ENCODE measurements at places on chromosomes 2 and 18.

DNA sequence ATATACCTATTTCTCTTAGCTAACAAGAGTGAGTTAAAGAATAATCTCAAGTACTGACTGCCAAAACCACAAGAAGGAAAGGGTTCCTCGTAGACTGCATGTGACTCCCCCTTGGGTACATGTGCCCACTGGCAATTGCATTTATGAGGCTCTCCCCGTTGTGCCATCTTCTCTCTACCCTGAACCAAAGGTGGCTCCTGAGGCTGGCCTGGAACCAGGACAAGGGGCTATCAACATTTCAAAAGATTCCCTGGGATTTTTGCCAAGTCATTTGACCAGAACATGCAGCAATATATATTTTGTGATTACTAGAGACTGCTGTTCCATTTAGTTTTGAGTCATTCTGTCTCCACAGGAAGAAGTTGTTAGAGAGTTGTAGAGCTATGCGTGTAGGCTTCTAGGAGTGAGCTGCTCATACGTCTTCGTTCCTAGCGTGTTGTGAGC lies 45.8 kb downstream of the LAMA3 start:
- DNase-seq = no peak

- DNase-seq = peak; percentile 50
Measured at GRCh38 chr2:36411962-36412444, 56.4 kb downstream of the CRIM1 start.

DNA sequence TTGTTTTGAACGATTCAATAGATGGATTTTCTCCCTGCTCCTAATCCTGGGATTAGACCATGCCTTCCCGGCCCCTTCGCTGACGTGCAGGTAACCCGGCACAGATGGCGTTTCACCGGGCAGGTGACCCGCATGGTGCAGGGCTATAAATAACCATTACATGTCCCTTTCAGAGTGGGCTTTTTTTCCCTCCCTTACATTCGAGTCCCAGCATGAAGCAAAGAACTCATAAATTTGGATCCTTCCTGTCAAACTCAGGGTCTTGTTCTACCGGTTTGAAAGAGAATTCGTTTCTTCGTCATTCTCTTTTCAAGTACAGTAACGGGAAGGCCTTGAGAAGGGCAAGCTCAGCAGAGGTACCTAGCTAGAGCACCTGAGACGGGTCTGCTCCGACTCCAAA lies 46.1 kb downstream of the EDAR start:
- no peak for DNase-seq

GRCh38 chr18:31990823-31991222 lies 27.8 kb upstream of the RNF125 start:
- no peak for DNase-seq

DNA sequence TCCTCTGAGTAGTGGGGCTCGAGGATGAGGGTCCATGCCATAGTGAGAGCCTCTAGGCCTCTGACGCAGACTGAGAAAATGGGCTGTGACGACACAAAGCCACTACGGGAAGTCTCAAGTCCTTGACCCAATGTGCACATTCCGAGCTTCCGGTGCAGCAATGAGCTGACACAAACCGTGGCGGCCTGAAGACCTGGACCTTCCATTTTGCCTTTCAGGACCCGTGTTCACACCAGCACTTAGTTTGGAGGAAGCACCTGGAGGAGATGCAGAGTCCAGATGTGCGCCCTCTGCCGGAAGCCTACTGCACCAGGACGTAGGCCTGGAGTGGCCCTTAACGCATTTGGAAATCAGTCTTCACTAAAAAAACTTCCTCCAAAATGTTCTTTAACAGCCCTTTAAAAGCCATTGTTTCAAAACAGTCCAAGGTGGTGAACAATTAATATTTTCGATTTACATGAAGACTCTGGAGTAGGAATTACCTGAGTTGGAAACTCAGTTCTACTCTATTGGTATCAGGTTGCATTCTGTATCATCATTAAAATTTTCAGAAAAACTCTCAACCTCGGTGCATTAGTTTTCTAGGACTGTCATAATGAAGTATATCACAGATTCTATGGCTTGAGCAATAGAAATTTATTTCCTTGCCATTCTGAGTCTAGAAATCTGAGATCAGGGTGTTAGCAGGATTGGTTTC lies 33.9 kb downstream of the BMP10 start:
- DNase-seq = no peak

DNA sequence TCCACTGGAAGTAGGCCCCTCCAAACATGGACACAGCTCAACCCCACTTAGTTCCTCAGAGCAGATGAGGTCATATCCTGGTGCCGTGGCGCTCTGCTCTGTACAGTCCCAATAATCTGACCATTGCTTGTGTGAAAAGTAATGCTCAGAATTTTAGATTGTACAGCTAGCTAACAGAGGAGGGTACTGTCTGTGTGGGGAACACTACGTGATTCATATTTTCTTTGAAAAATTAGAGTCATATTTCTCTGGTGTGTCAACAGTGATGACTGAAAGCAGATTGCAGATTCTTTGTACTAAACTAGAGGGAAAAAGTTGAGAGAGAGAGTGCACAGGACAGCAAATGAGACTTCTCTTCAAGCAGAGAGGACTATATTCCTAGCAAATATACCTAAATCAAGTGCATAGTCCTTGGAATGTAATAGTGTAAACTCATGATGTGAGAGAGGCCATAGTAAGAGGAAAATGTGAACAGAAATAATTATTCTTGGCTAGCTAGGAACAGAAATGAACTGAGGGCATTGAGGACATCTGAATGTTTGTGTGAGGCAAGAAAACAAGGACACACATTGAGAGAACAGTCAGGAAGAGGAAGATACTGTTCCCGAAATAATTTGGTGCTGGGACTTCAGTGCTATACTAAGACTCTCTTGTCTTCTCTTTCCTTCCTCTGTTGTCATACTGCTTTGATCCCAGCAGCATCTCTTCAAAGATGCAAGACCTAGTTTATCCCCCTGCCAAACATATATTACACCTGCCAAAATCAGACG lies 157.0 kb upstream of the RND3 start:
- DNase-seq = peak; percentile 74

GRCh38 chr2:22788749-22789327 lies 596.1 kb upstream of the KLHL29 start:
- no peak for DNase-seq

GRCh38 chr2:165456027-165456426 lies 13.5 kb upstream of the CSRNP3 start:
- no peak for DNase-seq

DNA sequence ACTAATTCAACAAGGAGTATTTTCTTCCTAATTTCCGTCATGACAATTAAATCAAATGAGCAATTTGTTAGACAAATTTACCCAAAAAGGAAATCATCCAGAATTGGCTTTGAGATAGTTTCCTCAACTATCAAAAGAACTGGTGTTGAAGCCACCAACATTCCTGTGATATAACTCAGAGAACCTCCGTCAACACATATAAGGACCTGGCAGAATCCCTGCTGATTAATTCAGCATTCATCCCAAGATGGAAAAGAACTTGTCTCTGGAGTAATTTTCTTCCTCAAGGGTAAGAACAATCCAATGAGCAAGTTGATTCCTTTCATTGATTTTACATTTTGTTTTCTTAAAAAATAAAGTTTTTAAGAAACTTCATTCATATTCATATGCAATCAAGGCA lies 62.0 kb downstream of the MBD2 start:
- peak; percentile 57 for DNase-seq

GRCh38 chr18:3791238-3791637 lies 341.3 kb downstream of the TGIF1 start:
- DNase-seq = no peak

DNA sequence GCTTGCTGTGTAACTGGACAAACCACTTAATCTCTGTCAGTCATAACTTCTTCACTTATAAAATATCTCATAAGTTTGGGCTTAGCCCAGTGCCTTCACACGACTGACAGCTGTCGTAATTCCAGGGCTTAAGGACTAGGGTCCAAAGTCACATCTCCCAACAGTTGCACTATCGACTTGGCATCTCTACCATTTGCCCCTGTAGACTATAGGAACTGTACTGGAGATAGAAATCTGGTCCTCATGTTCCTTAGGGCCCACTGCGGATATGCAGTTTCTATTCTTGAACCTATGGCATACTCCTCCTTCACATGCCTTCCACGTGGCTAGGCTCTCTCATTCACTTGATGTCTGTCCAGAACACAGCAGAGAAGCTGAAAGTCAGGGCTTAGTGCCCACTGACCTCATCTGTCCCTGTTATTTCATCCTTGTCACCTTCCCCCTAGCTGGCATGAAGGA lies 2.7 kb downstream of the ABHD1 start:
- no peak for DNase-seq

DNA sequence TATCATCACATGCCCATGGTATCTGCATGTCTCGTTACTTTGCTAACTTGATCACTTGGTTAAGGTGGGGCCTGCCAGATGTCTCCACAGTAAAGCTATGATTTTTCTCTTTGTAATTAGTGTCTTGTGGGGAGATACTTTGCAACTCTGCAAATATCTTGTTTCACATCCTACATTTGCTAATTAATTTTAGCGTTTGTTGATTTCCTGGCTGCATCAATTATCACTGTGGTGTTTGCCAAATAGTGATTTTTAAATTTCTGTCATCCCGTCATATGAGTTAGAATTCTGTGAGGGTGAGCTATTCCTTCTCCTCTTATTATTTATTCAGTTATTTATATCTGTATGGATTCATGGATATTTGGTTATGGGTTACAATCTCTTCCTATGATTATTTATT lies 161.4 kb downstream of the FMNL2 start:
- DNase-seq = no peak

DNA sequence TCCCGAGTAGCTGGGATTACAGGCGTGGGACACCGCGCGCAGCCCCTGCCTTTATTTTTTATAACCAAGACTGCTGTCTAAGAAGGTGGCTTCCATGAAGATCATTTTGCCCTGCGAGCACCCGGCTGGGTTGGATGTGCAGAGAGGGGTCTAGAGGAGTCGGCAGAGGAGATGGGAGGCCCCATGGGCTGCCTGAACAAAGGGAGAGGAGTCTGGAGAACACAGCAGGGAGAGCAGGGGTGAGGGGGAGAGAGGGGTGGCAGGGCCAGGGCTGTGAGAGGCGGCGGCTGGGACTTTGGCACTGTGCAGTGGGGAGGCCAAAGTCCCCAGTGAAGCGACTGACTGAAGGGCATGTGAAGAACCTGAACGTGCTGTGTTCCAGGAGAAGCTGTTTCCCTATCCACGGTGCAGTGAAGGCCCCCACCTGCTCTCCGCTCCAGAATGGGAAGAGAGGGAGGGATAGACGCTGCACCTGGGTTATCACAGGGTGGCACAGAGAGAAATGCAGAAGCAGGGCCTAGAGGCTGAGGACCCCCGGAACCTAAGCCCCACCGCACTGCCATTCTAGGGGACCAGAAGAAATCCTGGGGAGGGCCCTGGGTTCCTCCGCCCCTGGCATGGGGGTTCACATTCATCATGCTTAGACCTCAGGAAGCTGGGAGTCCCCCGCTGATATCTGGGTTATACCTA lies 24.8 kb upstream of the FOSL2 start:
- no peak for DNase-seq

- no peak for DNase-seq
Measured at GRCh38 chr2:223060201-223060825, 8.3 kb downstream of the KCNE4 start.

- no peak for DNase-seq
Measured at GRCh38 chr2:101026253-101026701, 24.2 kb downstream of the RPL31 start.

GRCh38 chr18:1133541-1133940 lies 228.9 kb downstream of the ADCYAP1 start:
- no peak for DNase-seq
